ENCODE measurements at places on chromosomes 3 and 15. TPM values are rescaled to one million over a fixed set of nuclear protein-coding genes. Genes with fewer than 3 reads are reported as not detected.

GRCh38 chr3:15787941-15788340, 9.8 kb downstream of the ANKRD28 start:
- no peak for DNase-seq

The FGF12 gene
- total RNA-seq: 3.2 TPM

GRCh38 chr3:155745795-155746550, 1.1 kb upstream of the PLCH1 start:
- DNase-seq: no peak

DNA sequence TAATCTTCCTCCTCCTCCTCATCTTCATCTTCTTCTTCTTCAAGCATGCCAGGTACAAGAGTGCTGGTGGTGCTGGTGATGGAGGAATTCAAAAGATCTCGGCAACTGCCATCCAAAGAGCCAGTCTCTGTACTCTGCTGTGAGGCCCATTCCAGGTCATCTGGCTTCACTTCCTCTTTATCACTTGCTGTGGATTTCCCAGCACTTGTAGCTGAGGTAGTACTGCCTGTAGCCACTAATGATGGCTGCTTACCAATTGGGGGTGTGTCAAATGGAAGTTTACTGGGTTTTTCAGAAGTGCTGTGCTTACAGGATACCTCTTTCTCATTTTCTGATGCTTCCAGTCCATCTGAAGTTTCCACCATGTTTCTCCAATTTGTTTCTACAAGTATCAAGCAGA, 28.8 kb upstream of the SHC4 start:
- no peak for DNase-seq

DNA sequence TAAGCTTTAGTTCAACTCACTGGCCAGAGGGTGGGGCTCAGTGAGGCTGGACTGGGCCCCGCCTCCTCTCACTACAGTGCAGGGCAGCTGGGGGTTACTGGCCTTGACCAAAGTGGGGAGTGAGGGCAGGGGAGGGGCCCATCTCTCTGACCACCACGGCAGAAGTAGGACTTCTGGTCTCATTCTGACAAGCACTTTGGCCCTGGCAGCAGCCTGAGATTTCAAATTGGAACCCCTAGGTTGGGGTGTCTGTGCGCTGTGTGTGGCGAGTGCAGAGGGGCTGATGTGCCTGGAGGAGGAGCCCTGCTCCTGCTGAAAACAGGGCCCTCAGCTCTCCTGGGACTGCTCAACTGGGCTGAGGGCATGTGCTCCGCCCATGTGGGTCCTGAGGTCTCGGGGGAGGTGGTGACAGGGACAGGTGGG, 60.3 kb upstream of the RPL32 start:
- no peak for DNase-seq

DNA sequence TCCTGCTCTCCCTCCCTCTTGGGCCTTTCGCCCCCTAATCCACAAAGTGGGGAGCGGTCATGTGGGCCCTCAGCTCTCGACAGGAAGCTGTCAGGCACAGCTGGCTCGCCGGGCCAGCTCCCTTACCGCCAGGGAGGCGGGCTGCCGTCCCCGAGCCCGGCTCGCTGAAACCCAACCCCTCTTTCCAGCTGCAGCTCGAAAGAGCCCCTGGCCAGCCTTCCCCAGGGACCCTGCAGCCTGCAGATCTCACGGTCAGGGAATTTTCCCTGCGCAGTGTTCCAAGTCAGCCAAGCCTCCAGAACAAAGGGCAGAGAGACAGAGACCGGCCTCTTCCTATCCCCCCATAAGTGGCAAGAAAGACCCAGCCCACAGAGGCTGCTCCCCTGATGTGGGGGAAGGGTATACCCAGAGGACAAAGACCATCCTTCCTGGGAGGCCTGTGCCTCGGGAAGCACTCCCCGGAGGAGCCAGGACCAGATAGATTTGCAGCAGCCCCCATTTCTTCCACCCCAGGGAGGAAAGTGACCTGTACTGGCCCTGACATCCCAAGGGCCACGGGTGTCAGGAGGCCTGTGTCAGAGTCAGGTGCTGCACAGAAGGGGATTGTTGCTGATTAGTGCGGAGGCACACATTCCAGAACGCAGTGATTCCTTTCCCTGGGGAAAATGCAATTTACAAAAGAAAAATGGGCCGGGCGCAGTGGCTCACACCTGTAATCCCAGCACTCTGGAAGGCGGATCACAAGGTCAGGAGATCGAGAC, 32.6 kb downstream of the MAGEF1 start:
- DNase-seq: no peak

GRCh38 chr15:78320183-78320582, 20.0 kb upstream of the CRABP1 start:
- DNase-seq: no peak

- DNase-seq: no peak
Observed at GRCh38 chr3:67648229-67648628, 6.2 kb downstream of the SUCLG2 start.

GRCh38 chr3:67011414-67012131, 13.5 kb downstream of the KBTBD8 start:
- DNase-seq: no peak

The MEX3B gene
- total RNA-seq: 3.3 TPM

The GOLGA6L7 gene
- not detected for total RNA-seq

The SYNPR gene
- not detected for total RNA-seq

DNA sequence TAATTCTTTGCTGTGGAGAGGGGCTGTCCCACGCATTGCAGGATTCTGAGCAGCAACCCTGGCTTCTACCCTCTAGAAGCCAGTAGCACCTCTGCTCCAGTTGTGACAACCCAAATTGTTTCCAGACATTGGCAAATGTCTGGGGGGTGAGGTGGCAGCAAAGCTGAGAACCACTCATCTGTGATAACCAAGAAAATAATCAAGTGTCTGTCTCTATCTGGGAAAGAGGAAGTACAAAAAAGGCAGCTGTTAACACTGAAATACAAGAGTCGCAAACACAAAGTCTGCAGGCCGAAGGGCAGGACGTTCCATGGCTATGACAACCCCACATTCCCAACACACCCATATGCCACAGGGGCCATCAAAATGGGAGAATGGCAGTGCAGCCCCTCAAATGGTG, 42.2 kb upstream of the GNB5 start:
- no peak for DNase-seq

DNA sequence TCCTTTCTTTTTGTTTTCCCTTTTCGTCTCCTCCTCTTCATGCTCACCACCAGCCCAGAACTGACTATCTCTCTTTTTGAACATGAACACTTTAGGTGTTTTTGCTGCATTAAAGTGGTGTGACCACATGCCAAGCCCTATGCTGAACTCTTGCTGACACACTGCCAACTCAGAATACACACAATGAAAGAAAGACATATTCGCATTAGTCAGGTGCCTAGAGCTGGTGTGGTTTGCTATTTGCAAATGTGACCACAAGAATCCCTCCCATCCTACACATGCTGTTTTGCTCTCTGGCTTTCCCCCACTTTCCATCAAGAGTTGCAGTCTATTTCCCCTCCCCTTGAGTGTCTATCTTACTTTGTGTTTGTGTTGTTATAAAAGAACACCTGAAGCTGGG, 967.8 kb upstream of the CFAP20DC start:
- no peak for DNase-seq

DNA sequence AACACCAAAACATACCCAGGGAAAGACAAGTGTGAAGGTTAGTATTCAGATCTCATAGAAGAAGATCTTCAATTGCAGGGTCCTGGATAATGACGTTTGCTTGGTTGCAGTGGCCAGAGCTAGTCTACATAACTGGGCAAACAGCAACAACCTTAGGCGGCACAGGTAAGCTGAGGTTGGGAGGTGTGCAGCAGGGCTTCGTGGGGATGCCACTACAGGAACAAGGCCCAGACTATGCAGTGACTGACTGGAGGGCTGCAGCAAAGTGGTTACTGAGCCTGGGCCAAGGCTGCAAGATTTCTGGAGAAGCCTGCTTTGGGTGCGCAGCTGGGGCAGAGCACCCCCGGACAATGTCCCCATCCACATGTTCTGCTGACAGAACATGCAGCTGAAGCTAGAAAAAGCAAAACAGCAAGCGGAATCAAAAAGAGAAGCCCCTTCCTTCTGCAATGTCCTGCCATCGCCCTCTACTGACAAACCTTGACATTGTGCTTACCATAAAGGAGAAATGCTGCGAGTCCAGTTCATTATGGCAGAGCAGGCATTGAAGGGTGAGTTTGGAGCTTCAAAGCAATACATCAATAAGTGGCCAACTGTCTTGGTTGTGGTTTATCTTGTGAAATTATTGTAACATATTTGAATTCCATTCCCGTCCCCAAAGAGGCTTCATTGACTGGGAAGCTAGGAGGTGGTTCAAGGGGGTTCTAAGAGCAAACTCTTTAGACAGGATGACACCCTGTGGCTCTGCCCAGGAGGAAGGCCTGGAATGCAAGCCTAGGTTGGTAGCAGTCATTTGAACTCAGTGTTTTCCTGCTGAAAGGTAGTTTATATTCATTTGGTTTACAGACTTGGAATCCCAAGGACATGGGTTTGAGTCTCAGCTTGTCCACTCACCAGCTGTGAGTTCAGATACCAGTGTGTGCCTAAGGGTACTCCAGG, 217.0 kb downstream of the PDCD6IP start:
- no peak for DNase-seq

DNA sequence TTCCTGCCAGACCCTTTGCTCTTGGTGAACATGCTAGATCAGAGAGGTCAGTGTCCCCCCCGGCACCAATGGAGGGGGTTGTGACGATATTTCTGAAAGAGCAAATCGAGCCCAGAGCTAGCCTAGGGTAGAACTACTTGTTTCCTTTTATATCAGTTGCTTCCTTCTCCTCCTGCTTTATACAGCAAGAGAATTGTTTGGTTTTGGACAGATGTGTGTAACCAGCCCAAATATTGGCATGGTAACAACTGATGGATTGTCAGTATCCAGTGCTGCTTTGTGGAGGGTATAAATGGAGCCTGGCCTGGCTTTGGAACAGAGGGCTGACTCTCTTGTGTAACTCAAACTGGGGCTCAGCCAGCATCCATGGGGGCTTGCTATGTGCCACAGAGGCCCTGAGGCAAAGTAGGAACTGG, 27.2 kb downstream of the SNX1 start:
- DNase-seq: no peak
